ENCODE measurements at places on chromosomes 2 and 18.

DNA sequence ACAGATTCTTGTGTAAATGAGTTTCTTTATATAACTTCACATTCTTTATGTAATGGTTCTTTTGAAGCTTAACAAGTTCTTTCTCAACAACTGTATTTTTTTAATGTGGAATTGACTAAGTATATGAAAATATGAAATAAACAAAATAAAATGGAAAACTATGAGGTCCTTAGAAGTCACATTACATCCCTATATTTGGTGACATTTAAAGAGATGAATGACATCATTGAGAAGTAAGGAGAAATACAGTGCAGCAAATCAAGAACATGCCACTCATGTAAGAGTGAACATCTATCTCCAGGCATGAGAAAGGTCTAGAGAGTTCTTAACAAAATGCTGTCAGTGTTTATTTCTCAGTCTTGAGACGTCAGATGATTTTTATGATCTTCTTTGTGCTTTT, 39.0 kb upstream of the AAK1 start:
- no peak for DNase-seq

DNA sequence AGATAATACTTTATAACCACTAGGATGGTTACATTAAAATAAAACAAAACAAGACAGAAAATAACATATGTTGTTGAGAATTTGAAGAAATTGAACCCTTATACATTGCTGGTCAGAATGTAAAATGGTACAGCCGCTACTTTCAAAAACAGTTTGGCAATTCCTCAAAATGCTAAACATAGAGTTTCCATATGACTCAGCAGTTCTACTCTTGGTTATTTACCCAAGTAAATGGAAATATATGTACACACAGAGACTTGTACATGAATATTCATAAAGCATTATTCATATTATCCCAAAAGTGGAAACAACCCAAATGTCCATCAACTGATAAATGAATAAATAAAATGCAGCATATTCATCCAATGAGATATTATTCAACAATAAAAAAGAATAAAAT, 92.5 kb upstream of the LRATD1 start:
- no peak for DNase-seq

DNA sequence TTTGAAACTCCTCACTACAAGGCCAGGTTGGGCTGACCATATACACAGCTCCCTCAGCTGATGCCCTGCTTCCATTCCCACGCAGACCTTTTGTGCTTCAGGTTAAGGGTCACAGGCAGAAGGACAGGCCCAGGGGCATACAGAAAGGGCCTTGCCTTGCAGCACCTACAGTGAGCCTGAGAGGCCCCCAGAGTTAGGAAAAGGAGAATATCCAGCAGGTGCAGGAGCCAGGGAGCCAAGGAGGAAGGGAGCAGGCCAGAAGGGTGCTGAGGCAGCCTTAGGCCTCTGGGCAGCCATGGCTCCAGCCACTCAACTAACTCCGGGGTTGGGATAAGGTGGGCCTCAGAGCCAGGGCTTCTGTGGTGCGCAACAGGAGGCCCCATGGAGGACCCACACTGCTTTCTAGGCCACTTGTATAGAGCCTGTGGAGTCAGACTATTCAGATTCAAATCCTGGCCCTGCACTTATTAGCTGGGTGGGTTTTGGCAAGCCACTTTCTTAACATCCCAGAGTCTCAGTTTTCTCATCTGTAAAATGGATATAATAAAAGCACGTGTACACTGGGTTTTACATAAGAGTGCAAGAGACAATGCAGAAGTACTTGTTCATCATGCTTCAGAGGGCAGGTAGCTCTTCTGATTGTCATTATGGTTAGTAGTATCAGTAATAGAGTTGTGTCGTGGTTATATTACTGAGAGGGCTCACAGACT, 214.6 kb upstream of the HAAO start:
- DNase-seq, result no peak

GRCh38 chr18:9418047-9418690, 57.1 kb upstream of the RALBP1 start:
- no peak for DNase-seq

- DNase-seq, result no peak
Measured at GRCh38 chr18:32346671-32347070, 124.0 kb downstream of the GAREM1 start.
